ENCODE measurements at places on chromosomes 1 and 21.

DNA sequence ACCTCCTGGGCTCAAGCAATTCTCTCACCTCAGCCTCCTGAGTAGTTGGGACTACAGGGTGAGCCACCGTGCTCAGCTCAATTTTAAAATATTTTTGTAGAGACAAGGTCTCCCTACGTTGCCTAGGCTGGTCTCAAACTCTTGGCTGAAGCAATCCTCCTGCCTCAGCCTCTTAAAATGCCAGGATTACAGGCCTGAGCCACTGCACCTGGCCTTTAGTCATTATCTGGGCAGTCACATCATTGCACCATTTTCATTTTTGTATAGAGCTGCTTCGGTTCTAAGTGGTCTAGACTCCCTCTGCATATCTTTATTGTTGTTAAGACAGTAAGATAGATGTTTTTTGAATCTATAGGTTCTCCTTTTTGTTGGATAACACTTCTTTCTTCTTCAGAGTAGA is 39.9 kb downstream of the ATF3 start:
- no peak for DNase-seq

DNA sequence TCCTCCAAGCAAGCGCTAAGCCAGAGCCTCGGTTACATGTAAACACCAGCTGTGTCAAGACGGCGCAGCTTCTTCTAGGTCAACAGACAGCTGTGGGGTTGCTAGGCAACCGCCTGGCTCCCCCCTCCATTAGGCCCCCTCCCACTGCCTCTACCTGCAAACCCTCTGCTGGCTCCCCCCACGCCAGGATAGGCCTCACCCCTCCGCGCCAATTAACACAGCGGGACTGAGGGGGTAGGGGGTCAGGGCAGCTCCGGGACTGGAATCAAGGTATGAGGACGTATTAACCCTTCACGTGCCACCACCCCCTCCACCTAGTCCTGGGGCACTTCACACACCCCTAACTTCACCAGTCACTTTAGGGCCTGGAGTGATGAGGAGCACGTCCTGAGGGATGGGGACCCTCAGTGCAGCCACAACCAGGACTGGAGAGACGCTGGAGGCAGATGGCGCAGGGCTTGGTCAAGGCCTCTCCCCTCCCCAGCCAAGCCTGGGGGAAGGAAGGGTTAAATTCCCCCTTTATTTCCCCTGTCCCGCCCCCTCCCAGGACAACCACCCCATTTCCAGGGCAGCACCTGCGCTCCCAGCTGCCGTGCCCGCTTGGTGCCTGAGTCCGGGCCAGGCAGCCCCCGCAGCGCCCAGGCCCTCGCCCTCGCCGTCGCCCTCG is 37.4 kb upstream of the WASF2 start:
- peak; percentile 93 for DNase-seq

GRCh38 chr1:231418741-231419107 is 3.4 kb downstream of the EGLN1 start:
- no peak for DNase-seq

DNA sequence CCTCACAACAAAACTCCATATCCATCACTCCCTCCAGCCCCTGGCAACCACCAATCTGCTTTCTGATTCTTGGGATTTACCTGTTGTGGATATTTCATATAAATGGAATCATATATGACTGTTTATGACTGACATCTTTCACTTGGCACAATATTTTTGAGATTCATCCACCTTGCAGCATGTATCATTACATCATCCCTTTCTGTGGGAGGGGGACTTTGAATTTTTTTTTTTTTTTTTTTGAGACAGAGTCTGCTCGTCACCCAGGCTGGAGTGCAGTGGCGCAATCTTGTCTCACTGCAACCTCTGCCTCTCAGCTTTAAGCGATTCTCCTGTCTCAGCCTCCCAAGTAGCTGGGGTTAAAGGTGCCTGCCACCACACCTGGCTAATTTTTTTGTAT is 128.2 kb downstream of the ITSN1 start:
- no peak for DNase-seq

DNA sequence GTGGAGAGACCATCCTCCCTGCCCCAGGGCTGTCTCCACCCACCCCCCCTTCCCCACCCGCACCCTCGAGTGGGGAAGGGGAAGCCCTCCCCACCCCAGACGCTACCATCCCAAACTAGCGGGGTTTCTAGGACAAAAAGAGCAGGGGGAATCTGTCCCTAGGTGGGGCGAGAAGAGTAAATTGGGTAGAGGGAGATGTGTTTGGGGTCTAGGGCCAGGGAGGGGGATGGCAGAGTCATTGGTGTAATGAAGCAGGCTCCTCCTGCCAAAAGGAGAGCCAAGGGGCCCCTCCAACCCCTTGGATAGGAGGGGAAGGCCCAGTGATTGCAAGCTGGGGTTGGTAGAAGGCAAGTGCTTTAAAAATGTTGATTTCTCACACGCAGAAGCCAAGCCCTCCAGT is 10.0 kb downstream of the MEX3A start:
- no peak for DNase-seq

- DNase-seq: no peak
These were observed 54.0 kb downstream of the COLGALT2 start for GRCh38 chr1:183983371-183984105.

DNA sequence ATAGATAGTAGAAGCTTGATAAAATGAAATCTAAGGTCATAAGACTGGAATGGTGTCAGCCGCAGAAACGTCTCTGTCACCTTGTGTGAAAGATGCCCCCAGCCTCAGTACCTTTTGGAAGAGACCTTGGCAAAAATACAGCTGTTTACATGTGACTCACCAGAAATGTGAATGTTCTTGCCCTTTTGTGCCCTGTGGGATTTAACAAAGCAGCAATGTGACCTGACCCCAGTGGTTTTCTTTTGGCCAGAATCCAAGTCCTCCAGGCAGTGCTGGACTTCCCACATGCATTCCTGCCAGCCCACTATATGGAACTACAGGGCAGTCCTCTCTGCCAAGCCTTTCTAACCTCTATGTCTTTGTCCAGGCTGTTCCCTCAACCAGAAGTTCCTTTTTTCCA is 27.2 kb upstream of the LRRC8C start:
- no peak for DNase-seq

DNA sequence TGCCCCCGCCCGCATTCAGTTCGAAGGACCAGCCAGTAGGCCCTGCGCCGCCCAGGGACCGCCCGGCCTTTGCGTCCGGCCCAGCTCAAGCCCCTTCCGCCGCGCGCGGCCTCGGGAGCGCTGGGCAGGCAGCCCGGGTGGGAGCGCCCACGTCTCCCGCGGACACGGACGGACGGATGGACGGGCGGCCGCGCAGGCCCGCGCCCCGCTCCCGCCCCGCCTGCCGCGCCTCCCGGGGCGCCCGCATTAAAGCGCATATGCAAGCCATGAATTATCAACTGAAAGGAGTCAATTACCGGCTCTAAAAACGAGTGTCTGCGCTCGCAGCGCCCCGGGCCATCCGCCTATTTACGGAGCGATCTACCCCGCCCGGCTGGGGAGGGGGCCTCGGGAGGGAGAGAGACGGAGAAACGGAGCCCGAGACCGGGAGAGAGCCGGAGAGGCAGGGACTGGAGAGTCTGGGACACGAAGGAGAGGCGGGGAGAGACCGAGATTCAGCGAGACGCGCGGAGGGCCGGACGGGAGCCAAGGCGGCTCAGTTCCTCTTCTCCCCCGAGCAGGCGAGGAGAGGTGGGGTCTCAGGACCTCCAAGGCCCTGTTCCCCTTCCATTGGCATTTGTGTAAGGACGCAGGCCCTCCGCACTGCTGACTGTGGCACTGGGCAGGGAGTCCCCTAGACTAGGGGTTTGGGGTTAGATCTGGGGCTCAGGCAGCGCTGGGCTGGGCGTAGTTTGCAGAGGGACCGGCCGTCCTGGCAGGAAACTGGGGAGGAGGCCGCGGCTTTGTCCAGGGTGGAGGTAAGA is 41.3 kb upstream of the DMBX1 start:
- no peak for DNase-seq

GRCh38 chr21:43868461-43868860 is 3.4 kb downstream of the AGPAT3 start:
- DNase-seq: no peak

DNA sequence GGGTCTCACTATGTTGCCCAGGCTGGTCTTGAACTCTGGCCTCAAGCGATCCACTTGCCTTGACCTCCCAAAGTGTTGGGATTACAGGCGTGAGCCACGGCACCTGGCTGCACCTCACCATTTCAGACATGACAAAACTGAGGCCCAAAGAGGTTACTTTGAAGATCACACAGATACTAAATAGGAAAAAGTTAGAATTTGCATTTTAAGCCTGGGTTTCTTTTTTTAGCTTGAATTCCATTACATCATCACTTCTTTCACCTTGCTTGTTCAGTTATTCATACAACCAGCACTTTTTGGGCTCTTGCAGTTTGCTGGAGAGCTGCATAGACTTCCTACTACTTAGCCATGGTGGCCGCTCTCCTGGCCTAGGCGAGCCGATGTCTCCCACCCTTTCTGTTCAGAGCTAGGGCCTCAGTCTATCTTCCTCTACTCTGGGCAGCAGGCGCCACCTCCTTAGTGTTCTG is 16.3 kb upstream of the CD2 start:
- DNase-seq: no peak

DNA sequence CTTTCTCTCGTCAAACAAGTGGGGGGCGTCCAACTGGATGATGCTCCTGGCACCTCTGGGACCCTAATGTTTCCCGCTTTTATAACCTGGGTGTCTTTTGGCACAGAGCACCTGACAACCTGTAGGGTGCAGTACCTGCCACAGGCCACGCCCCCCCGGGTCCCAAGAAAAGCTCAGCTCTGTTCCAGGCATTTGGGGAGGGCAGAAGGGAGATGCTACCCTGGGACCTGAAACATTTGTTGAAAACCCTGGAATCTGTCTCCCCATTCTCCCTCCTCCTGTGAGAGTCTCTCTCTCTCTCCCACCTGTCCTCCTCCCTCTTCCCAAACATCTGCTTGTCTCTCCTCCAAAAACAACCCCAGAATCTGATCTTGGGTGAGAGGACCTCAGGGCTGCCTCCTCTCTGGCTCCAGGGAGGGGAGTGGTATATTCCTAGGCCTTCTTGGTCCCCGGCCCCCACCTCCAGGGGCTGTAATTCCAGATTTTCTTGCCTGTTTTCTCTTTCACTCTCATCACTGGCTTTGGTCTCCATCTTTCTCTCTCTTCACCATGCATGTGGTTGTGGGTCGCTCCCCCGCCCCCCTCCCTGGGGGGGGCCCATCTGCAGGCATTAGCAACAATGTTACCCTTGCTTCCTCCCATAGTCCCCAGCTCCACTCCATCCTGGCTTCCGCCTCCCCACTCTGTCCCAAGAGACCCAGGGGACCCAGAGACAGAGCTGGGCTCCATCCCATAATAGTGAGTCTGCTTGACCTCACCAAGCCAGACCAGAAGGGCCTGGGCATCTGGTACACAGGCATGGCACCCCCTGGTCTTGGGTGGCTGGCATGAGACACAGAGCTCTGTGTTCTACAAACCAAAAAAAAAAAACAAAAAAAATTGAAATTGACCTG is 4.1 kb downstream of the AHDC1 start:
- no peak for DNase-seq

DNA sequence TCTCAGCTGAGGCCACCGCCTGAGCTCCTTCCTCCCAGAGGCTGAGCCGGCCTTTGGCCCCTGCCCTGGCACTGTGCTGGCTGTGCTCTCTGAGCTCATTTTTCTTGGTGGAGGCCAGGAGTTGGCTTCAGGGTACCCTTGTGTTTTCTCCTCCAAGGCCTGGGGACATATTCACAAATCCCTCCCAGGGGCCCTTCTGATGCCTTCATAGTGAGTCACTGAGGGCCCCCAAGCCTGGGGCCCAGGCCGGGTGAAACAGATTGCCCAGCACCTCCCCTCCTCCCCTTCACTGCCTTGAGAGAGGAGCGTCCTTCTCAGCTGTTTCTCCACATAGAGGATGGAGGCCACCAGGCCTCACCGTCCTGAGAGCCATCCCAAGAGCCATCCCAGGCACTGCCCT is 105.8 kb downstream of the SIK1 start:
- no peak for DNase-seq

DNA sequence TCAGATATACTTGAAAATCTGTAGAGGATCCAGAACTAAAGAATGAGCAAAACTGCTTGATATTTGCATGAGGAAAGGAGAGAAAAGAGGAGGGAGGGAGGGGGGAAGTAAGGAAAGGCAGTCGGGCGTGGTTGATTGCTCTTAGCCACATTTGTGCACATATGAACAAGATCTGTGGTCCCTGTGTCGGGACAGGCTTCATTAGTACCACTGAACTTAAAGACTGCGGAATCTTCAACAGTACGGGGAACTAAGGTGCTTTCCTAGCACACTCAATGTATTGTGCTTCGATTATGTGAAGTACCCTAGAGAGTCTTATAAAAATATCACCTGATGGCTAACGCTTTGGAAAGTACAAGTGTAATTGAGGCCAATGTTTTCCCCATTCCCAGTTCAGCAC is 59.9 kb downstream of the ZBTB18 start:
- DNase-seq: no peak

DNA sequence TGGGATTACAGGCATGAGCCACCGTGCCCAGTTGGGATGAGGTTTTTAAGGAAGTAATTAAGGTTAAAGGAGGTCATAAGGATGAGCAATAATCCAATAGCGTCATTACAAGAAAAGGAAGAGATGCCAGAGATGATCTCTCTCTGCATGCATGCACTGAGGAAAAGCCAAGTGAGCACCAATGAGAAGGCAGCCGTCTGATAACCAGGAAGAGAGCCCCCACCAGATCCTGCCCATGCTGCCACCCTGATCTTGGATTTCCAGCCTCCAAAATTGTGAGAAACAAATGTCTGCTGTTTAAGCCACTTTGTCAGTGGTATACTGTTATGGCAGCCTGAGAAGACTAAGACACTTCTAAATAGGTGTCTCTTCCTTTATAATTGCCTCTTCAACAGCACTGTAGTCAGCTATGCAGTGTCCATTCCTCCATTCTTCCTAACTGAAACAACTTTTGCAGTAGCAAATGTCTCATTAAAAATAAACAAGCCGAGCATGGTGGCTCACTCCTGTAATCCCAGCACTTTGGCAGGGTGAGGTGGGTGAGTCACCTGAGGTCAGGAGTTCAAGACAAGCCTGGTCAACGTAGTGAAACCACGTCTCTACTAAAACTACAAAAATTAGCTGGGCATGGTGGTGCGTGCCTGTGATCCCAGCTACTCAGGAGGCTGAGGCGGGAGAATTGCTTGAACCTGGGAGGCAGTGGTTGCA is 216.2 kb upstream of the RUNX1 start:
- DNase-seq: no peak

DNA sequence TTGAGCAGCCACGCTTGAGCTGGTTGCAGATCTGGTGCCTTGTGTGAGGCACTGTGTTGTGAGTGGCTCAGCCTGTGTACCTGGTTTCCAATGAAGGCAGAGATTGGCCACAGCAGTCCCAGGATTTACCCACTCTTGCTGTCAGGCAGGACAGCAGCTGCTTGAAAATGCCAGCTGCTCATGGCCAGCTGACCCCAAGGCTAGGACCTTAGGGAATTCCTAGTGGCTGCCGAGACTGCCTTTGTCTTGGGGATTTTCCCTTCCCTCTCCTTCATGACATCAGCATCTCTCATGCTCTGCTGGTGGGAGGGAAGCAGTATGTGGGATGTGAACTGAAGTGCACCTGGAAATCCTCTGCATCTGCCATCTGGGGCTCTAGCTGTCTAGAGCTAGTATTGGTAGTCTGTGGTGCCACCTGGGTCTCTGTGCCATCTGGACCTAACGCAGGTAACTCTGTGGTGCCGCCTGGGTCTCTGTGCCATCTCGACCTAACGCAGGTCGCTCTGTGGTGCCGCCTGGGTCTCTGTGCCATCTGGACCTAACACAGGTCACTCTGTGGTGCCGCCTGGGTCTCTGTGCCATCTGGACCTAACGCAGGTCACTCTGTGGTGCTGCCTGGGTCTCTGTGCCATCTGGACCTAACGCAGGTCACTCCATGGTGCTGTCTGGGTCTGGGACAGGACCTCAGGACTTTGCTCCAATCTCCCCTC is 3.8 kb upstream of the LRRC47 start:
- no peak for DNase-seq

- no peak for DNase-seq
These were observed 143.2 kb downstream of the NOS1AP start for GRCh38 chr1:162212713-162213112.

GRCh38 chr1:94654031-94654430 is 112.5 kb upstream of the F3 start:
- DNase-seq: no peak

Measured in DMS79 (cell line).